ENCODE measurements at places on chromosomes 7 and 10. TPM values are rescaled to one million over a fixed set of nuclear protein-coding genes. Genes with fewer than 3 reads are reported as not detected.

DNA sequence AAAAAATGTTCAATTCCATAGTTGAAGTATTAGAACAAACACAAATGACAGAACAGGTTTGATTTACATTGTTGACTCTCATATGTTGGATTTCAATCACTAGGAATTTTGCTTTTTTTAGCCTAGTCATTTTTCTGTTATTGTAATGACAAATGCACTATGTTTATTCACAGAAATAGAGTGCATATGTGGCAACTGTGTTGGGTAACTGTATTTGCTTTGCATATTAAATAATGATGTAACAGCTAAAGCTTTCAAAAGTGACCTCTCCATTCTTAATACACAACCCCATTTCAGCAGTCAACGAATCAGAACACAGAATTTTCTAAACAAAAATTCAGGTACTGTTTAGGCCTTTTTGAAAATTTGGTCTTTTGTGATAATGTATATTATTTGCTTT lies 54.0 kb upstream of the SLC26A5 start:
- DNase-seq, result no peak

DNA sequence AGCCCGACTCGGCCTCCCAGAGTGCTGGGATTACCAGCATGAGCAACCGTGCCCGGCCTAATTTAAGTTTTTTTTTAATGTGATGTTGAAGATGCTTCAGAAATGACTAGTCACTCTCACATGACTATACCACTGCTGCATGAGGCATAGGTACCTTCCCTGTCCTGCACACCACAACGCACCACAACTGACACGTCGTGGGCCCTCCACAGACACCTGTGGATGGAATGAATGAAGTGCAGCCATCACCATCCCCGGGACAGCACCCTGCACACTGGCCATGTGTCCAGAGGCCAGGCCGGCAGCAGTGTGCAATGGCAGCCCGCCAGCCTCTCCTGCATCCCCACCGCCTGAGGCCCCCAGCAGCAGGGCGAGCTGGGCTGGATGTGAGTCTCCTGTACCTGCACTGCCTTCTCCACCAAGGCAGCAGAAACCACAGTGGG lies 55.1 kb downstream of the VOPP1 start:
- DNase-seq, result no peak

DNA sequence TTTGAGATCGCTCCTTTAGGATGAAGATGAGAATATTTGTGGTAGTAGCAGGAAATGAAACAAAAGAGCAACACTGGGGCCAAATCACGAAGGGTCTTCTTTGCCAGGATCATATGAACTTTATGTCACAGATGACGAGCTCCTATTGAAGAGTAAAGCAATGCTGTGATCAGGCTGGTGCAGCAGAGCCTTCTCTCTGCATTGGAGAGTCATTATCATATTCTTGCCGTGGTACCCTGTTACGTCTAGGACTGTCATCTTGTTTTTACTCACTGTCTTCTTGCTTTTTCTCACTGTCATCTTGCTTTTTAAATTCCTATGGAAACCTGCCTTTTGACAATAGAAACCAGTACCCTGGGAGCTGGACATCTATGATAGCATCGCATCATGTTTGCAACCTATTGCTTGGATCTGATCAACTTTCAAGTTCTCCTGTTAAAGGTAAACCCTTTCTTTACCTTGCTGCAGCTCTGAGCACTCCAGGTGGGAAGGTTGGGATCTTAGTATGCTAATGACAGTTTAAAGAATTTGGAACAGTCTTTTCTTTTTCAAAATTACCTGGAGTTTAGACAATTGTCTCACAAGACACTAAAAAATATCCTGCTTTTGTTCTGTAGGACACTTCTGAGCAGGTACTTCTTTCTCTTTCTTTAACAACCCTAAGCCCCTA lies 27.9 kb upstream of the CACNA2D1 start:
- DNase-seq, result no peak

- DNase-seq, result no peak
Observed at GRCh38 chr10:58087896-58088295, 179.8 kb downstream of the IPMK start.

- no peak for DNase-seq
Observed at GRCh38 chr7:68238204-68238805, 1241.7 kb downstream of the TYW1 start.

GRCh38 chr7:116547347-116547746 lies 22.5 kb downstream of the CAV1 start:
- DNase-seq, result no peak

GRCh38 chr7:31919678-31920369 lies 150.4 kb downstream of the PDE1C start:
- DNase-seq, result no peak

DNA sequence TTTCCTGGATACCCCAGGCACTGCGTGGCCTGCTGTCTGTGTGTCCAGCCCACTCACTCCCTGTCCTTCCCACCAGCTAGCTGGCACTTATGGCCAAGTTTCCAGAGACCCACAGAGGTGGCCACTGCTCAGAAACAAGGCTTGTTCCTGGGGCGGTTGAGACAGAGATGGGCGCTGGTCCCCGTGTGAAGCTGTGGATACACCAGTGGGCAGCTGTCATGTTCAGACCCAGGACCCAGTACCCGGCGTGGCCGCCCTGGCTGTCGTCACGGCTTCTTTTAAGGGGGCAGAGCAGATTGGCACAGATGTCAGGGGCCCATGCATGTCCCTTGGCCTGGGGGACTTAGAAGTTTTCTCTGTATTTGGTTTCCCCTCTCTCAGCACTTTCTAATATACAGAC lies 36.3 kb downstream of the FOXL3 start:
- no peak for DNase-seq

- DNase-seq, result no peak
Observed at GRCh38 chr7:111082351-111082750, 8.6 kb upstream of the LRRN3 start.

GRCh38 chr7:74283858-74284447 lies 5.3 kb upstream of the CLIP2 start:
- no peak for DNase-seq

- no peak for DNase-seq
Observed at GRCh38 chr7:1243964-1244416, 11.3 kb downstream of the UNCX start.

DNA sequence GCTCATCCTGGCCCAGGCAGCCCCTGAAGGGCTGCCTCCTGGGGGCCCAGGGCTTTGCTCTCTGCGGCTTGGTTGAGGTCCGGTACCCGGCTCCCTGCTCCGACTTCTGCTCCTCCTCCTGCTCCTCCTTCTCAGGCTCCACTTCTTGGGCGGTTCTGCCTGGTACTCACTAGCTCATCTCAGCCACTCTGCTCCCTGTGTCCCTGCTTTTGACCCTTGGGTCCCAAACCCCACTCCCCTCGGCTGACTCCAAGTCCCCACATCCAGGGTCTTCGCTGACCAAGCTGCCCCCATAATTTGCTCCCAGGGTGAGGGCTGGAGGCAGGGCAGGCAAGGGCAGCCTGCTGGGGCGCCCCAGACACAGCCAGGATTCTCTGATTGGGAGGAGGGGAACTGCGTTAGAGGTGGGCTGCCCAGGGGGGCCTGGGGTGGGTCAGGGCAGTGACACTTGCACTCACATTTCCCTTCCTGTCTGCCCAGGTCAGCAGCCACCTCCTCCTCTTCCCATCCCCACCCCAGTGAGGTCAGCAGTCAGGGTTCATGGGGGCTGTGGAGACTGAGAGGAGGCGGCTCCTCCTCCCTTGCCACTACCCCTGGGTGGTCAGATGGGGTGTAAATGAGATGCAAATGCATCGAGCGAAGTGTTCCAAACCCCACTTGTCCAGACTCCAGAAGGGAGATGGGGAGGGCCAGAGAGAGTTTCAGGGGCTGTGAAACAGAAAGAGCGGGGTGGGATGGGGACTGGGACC lies 2.2 kb downstream of the SMARCD3 start:
- no peak for DNase-seq

GRCh38 chr7:54331311-54331710 lies 210.9 kb upstream of the VSTM2A start:
- DNase-seq, result no peak

DNA sequence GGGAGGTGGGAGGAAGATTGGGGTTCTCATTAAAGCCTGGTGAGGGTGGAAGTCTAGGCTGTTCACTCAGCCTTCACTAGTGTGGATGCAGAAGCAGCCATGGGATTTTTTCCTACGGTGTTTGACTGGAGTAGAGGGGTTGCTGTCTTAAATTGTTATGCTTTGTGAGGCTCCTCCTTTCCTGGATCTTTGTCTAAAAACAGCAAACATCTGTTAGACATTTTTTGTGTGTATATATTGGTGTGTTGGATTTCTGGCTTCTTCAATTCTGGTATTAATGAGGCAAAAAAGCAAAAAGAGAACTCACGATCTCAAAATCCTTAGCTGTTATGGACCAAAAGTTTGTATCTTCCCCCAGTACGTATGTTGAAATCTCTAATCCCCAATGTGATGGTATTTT lies 28.2 kb downstream of the MEOX2 start:
- DNase-seq, result no peak

DNA sequence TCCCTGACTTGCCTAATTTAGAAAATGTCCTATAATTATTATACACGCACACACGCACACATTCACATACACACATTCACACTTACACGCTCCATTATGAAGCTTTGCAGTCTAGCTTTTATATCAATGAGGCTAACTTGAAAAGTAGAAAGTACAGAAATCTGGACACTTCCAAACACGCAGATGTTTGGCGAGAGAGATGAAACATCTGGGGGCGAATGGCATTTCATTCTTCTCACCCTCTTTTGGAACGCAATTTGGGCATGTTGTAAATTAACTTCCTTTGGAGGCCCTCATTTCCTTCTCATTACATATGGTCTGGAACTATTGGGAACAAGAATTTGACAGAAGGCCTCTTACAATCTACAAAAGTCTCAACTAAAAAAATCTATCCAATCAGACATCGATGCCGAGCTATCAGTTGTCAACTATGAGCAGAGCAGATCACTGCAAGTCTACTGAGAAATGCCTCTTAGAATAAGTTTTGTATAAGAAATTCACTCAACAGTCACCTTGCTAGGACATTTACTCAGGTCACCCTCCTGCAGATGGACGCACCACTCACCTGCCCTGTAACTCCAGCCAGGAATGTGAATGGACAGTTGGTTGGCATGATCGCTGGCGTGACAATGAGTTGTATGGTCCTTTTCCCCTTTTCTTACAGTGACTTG lies 115.2 kb upstream of the ADAM12 start:
- DNase-seq, result no peak

DNA sequence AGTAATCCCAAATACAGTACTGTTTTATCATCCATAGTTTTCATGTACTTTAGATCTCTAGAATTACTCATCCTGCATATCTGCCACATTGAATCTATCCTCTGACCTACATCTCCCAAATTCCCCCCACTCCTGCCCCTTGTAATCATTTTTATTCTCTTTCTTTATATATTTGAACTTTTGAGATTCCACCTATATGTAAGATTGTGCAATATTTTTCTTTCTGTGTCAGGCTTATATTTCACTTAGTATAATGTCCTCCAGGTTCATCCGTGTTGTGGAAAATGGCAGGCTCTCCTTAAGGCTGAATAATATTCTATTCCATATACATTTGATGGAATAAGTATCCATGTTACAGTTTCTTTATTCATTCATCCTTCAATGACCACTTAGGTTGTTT lies 640.4 kb downstream of the POM121L12 start:
- no peak for DNase-seq

- DNase-seq, result no peak
Observed at GRCh38 chr10:3281941-3282673, 109.5 kb upstream of the PITRM1 start.

DNA sequence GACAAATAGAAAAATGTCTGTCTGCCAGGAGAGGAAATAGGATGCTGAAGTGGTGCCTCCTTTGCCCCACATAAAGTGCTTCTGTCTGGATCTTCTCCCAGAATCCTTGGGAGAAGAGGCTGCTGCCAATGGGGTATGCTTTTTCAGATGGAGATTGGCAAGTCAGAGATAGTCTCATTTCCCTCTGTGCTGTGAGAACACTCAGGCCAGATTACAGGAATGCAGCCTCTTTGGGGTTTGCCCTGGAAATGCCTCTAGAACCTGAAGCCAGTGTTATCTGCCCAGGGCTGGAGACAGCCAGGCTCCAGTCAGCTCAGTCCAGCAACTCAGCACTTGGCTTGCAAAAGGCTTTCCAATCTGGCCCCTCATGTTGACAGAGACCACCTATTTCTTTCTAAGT lies 119.1 kb upstream of the PHYHIPL start:
- DNase-seq, result peak; percentile 67

DNA sequence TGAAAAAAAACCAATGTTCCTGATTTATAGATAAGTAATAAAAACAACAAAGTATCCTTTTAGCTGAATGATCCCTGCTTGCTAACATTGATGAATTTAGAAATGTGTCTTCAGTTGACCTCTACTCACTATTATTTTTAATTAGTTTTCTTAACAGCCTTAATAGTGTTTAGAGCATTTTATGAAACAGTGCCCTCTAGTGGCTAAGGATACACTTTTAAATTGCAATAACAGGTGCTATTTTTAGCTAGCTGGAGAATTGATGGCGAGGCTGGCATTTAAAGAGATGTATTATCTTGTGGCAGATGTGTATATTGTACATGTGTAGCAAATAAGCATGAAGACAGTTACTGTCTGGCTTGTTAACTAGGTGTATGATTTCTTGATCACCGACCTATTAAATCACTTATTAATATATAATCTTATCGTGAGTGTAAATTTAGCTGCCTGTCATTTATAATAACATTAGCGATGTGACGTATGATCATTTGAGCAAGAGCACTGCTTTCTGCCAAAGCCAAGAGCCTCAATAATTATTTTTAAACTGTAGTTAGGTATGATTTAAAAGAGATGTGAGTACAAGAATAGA lies 451.9 kb downstream of the DPP6 start:
- DNase-seq, result peak; percentile 19

DNA sequence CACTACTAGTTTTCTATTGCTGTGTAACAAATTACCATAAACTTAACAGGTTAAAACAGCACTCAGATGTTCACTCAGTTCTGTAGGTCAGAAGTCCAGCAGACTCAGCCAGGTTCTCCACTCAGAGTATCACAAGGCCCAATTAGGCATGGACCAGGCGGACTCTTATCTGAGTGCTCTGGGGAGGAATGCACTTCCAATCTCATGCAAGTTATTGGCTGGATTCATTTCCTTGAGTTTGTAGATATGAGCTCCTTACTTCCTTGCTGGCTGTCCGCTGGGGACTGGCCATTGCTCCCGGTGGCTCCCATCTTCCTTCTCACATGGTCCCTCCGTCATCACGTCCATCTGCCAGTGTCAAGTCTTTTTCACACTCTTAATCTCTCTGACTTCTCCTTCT lies 137.0 kb upstream of the PRR15 start:
- no peak for DNase-seq

GRCh38 chr10:129322933-129323820 lies 143.9 kb upstream of the MGMT start:
- DNase-seq, result no peak

The SPDYE1 gene
- total RNA-seq, result not detected

The ADRB1 gene
- total RNA-seq, result 0.07 TPM

The ZSCAN25 gene
- 16.8 TPM for total RNA-seq

The TAF6 gene
- total RNA-seq, result 25.6 TPM

The LEP gene
- not detected for total RNA-seq

The CLDN12 gene
- total RNA-seq, result 32.0 TPM

The LIPK gene
- total RNA-seq, result not detected

The MCMBP gene
- 71.8 TPM for total RNA-seq

All from HepG2 (cell line).